K562 (cell line): ENCODE measurements at places on chromosomes 12 and 14. TPM values are rescaled to one million over a fixed set of nuclear protein-coding genes. Genes with fewer than 3 reads are reported as not detected.
A peak's percentile ranks its signal among the peaks of the same experiment; 100 is the strongest.

Gene ZNF410
- polyA plus RNA-seq, result 20.5 and 29.1 TPM in 2 replicates

DNA sequence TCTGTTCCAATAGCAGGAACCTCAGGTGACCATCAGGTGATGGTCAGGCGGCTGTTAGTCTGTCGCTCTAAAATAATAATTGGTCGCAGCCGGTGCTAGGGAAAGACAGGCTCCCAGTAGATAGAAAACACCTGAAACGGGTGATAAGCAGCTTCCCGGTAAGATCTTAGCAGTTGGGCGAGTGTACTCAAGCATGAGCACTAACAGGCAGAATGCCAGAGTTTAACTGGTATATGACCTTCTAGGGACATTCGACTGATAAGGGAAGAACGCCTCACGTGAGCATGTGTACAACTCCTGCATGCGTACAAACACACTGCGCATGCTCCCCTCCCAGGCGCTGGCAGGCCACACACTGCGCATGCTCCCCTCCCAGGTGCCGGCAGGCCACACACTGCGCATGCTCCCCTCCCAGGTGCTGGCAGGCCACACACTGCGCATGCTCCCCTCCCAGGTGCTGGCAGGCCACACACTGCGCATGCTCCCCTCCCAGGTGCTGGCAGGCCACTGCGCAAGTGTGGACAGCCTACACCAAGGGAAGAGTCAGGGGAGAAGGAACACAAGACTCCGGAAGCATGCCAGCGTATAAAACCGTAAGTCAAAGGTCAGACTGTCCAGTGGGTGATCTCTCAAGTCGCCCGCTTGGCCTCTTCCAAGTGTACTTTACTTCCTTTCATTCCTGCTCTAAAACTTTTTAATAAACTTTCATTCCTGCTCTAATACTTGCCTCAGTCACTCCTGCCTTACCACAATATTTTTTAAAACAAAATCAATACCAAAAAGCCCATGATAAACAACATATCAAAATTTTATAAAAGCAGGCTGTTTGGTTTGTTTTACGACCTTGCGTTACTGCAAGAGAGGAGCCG lies 24.5 kb downstream of the GPRC5D start:
- peak; percentile 92 for DNase-seq

DNA sequence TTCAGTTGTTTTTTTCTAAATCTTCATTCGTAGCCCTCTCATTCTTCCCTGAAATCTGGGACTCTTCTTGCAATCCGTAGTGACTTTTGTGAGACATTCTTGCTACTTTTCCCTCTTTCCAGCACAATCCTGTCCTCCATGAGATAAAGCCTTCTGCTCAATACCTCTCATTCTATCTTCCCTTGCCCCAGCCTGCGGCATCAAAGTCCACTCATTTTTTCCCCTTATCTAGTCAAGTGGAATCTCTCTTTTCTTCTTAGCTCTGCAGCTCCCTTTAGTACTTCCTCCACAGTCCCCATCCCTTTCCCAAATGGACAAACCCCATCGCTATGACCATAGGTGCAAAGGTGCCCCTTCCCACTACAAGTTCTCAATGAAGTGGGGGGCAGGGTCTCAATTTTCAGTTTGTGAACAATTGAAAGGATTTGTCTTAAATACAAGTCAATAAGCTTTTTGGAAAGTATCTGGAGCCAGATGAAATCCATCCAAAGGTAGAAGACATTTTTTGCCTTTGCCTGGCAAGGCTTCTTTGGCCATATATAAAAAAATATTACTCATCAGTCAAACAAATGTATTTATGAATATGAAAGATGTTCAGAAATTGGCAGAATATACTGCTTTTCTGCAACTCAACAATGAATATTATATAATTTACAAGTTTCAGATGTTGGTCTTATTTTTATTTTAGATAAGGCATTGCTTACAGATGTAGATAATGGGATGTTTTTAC lies 179.4 kb downstream of the SNAPC1 start:
- no peak for DNase-seq

- no peak for DNase-seq
These were observed 62.0 kb upstream of the PNMA1 start for GRCh38 chr14:73776194-73776537.

DNA sequence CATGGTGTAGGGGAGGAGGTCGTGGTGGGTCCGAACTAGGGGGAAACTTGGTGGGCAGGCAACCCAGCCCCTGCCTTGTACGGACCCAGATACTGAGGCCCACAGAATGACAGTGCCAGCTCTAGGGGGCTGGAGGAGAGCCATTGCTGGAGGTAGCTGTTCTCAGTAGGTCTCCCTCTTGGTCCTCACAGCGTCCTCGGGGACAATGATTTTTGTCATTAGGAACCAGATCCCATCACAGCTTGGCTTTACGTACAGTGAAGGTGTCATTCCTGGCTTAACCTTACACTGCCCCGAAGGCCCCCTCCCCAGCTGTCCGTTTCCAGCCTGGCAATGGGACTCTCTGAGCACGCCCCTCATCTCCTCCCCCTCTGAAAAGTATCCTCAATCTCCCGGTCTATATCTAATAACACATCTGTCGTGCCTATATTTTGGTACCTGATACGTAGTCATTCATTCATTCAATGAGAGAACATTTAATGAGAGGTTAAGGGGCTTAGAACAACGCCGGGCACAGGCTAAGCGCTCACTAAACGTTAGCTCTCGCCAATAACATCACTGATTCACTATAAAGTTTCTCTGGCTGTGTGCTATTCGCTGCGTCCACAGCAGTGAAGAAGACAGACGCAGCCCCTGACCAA lies 597 bp upstream of the DYNC1H1 start:
- DNase-seq, result no peak

Gene IL22
- polyA plus RNA-seq, result not detected in 2 replicates

DNA sequence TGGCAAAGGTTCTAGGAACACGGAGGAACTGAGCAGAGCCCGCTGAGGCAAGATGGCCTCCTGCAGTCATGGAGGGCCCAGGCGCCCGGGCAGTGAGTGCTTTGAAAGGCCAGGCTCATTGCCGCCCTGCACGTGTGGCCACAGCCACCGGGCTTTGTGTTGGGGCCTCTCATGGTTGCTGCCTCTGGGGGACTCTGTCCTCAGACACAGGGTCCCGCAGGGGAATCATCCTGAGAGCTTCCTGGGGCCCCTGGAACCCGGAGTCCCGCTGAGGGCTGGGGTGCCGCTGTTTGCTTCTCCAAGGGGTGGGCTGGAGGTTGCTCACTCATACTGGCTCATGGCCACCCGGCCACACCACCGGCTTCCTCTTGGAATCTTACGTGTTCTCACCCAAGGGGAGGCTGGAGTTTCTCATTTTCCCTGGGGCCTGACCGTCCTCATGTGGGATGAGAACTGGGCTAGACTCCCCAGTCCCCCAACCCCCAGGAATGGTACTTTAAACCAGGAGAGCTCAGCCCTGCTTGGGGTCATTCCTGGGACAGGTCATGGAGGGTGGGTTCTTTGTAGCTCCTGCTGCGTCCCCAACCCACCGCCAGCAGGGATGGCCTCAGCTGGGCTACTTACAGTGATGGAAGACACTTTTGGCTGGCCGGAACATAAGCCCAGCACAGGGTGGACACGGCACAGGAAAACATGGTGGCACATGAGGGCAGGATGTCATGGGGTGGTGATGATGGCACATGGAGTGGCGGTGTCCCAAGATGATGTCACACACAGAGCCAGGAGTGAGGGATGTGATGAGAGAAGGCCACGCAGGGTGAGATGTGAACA lies 21.1 kb upstream of the LRTM2 start:
- DNase-seq, result no peak

GRCh38 chr14:105419195-105420091 lies at the start of gene MTA1:
MTA1 (plus strand) TSS chr14:105419827; CDS start chr14:105420036, 209 bp downstream.
- DNase-seq, result peak; percentile 74

DNA sequence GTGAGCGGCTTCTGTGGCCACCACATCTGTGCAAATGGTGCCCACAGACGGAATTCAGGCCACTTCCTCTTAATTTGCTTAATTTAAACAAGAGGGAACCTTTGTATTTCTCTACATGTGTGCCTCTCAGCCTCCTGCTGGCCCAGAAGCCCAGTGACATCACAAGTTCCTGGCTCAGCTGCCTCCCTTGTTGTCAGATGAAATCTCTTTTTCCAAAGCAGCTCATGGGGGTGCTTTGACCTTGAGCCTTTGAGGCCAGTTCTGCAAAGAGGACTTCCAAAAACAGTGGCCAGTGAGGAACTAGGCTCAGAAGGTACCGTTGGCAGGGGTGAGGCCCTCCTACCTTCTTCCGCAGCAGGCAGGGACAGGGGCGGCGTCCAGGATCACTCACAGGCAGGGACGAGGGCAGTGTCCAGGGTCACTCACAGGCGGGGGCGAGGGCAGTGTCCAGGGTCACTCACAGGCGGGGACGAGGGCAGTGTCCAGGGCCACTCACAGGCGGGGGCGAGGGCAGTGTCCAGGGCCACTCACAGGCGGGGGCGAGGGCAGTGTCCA lies 35.0 kb upstream of the GALNT9 start:
- no peak for DNase-seq
